ENCODE measurements at places on chromosomes 4 and X.
A peak's percentile ranks its signal among the peaks of the same experiment; 100 is the strongest.

GRCh38 chrX:116499780-116500179, 37.0 kb upstream of the CT83 start:
- no peak for DNase-seq

DNA sequence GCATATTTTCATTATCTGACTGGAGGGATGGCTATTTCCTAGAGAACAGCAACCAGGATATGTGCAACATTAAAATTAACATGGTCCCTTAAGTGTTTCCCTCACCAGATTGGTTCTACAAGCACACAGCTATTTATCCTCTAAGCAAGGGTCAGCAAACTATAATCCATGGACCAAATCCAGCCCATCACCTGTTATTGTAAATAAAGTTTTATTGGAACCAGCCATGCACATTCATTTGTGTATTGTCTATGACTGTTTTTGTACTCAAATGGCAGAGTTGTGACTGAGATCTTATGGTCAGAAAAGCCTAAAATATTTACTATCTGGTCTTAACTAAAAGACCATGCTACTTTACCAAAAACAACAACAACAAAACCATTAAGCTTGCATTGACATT, 77.9 kb downstream of the AMELX start:
- no peak for DNase-seq

DNA sequence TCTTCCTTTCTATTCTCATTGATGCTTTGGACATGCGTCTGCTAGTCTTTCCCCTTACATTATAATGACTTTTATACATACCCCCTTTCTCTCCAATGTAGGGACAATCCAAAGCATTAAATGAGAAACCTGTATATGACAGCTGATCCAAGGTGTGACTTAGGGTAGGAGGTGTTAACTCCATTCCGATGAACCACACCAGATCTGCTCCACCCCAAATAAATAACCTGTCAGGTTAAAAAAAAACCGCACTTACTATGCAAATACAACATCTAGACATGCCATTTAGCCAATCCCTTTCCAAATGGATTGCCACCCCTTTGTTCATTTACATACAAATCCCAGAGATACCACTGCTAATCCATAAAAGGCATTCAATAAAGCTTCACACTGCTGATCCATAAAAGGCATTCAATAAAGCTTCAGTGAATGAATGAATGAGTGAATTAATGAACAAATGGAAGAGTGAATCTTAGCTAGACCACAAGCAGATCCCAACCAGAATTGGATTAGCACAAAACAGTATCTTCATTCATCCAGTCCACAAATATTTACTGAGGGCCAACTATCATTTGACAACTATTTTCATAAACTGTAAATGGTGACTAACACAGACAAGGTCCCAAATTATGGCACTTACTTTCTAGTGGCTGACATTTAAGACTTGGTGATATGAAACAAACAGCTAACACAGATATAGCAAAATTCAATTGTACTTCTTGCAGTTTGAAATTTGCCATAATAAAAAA, 158.9 kb upstream of the MAP3K15 start:
- DNase-seq = no peak

- no peak for DNase-seq
Observed at GRCh38 chr4:165150545-165150944, 37.9 kb upstream of the TMEM192 start.

- DNase-seq = no peak
Observed at GRCh38 chr4:25172961-25173915, 13.0 kb upstream of the SEPSECS start.

DNA sequence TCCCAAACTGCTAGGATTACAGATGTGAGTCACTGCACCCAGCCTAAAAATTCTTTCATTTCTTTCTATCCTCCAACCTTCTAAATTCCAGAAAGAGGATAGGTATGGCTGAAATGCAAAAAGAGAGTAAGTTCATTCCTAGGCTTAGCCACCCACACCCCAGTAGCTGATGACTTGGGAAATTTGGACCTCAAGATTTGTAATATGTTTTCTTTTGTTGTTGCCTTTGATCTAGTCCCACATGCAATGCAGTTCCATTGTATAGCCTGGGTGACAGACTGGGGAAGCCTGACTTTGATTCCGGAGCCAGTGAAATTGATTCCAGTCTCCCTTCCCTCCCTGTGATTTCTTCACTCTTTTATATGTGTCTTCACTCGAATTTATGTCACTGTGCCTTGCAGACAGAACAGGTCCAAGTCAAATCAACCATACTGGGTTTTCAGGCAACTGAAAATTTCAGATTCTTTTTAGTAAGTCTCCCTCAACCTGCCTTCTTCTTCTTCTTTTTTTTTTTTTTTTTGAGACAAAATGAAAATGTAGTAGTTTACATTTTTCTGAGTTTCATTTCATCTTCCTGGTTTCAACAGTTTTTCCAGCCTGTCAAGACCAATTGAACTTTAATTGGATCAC, 176.2 kb upstream of the RBPJ start:
- no peak for DNase-seq

DNA sequence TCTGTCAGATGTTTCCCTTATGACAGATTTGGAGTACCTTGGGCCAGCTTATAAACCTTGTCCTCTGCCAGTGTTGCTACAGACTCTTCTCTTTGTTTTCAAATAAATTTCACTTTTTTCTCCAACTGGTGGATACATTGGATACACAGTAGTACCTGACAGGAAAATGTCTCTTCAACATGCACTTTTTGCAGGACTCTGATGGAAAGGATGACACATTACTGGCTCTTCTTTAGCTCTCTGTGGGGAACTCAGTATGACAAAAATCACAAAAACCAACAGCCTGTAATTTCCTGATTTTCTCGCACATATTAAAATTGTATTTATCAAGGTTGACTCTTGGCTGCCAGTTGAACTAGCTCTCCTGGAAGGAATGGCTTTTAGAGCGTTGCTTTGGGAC, 61.3 kb upstream of the GIMD1 start:
- no peak for DNase-seq

DNA sequence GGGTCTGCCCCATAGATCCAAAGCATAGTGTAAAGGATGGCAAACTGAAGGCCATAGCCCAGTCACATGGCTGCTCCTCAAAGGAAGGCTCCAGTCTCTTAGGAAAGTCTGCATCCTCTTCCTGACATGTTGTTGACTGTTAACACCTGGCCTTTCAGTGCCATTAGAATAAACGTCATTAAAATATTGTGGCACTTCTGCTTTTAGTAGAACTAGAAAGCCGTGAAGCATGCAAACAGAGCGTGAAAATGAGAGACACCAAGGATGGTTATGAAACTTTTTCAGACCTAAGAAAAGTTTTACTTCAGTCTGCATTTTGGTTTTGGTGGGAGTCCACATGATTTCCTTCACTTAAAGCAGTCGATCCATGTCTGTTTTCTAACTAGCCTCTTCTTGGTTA, 41.1 kb upstream of the AFF2 start:
- no peak for DNase-seq

GRCh38 chr4:124641715-124642381, 70.7 kb downstream of the ANKRD50 start:
- DNase-seq = no peak

- no peak for DNase-seq
Observed at GRCh38 chr4:151887816-151888180, 127.0 kb upstream of the GATB start.

GRCh38 chrX:37726346-37726745, 40.8 kb downstream of the XK start:
- no peak for DNase-seq

DNA sequence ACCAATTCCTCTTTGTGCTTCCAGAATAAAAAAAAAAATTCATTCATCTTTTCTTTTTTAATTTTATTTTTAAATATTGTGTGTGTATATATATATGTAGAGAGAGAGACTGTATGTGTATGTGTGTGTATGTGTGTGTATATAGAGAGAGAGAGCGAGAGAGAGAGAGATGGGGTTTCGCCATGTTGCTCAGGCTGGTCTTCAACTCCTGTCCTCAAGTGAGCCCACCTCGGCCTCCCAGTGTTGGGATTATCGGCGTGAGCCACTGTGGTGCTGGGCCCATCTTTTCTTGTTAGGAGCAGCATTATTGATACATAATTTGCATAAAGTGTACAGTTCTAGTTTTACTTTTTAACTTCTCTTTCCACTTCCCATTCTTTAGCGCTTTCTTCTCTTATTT, 33.6 kb downstream of the KDM6A start:
- DNase-seq = no peak

DNA sequence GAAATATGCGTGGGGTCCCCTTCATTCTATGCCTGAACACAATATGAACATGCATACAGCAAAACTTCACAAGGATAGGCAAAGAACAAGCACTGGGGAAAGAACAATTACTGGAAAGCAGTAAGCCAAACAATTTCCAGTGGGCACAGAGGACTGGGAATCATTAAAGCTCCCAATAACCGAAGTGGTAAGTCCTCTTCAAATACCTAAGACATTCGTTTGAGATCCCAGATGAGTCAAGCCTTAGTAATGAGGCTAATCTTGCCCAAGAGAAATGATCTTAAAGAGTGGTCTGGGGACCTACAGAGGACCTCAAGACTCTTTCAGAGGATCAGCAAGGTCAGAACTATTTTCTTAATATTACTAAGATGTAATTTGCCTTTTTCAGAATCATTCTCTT, 28.6 kb downstream of the ANAPC10 start:
- no peak for DNase-seq

DNA sequence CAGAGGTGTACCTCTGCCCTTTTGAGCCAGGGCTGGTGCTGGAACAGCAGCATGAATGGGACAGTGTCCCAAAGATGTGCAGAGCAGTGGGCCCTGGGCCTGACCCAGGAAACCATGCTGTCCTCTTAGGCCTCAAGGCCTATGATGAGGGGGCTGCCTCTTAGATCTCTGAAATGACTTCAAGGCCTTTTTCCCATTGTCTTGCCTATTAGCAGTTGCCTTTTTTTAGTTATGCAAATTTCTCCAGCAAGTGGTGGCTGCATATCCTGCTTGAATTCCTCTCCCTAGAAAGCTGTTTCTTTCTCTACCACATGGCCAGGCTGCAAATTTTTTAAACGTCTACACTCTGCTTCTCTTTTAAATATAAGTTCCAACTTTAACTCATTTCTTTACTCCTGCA, 160.3 kb downstream of the CFAP299 start:
- DNase-seq = no peak

DNA sequence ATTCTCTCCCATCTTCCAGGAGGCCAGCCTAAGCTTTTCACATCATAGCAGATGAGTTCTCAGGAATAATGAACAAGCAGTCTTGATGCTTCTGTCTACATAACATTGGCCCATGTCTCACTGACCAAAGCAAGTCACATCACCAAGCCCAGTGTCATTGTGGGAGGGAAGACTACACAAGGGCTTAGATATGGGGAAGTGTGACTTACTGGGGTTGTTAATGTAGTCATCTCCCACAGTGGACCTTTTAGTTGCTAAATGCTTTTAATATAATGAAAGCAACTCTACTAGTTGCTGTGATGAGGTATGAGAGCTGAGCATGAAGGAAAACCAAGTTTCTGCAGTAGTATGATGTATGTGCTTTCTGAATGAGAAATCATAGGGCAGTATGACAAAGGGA, 40.5 kb downstream of the TSPAN7 start:
- no peak for DNase-seq

GRCh38 chr4:76895619-76896018, 2.3 kb downstream of the SOWAHB start:
- DNase-seq = no peak

- no peak for DNase-seq
Observed at GRCh38 chr4:113112338-113112978, 63.0 kb downstream of the ANK2 start.

DNA sequence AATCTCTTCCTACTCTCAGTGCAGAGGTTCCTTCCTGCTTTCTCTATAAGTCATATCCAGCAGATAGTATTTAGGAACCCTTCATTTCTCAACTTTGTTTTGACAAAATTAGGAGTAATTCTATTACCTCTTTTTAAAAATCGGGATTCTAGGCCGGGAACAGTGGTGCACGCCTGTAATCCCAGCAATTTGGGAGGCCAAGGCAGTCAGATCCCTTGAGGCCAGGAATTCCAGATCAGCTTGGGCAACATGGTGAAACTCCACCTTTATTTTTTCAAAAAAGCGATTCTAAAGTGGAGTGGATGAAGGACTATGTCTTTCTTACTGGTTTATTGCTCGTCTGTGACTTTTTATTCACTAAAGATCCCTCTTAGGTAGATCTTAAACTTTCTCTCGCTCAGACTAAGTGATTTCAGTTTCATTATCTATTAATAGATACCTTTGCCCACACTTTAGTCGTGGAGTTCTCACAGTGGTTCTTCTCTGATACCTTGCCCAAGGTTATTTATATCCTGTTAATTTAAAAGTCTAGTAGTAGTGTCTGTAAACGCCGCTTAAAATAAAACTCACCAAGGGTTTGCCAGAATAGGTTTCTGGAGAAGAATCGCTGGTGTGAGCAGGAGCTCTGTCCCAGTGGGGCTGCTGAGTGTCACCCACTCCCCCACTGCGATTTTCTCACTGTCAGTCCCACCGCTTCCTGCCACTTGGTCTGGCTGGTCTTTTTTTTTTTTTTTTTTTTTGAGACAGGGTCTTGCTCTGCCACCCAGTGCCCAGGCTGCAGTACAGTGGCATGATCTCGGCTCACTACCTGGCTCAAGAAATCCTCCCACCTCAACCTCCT, 27.0 kb upstream of the TMEM131L start:
- peak; percentile 40 for DNase-seq

DNA sequence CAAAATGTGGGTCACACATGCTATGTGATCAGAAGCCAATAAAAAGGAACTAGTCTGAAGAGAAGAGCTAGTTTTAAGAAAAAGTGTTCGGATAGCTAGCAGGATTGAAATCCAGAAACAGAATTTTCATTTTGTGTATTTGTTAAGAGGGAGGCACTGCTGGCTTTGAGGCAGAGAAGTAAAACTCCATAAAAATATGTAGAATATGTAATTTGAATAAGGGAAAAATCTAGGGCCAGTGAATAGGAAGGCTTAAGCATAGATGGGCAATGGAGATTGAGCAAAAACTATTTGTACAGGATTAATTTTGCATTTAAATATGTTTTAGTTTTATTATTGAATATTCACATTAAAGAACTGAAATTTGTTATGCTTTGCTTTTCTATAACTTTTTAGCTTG, 399.9 kb upstream of the PITX2 start:
- no peak for DNase-seq

DNA sequence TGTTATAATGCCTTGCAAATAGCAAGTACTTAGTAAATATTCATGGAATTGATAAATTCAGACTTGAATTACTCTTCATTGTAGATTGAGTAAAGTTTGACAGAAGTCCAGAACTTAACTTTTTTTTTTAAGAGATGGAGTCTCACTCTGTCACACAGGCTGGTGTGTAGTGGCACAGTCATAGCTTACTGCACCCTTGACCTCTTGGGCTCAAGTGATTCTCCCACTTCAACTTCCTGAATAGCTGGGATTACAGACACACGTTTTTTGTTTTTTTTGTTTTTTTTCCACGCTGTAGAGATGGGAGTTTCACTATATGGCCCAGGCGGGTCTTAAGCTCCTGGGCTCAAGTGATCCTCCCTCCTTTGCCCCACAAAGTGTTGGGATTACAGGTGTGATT, 32.1 kb downstream of the UBE2K start:
- no peak for DNase-seq
